IMR-90 (cell line): ENCODE measurements at places on chromosomes 2 and 18. TPM values are rescaled to one million over a fixed set of nuclear protein-coding genes. Genes with fewer than 3 reads are reported as not detected.

Gene TYMS
- 26.7 and 28.3 TPM in 2 replicates for total RNA-seq

Gene MYOM1
- under 0.01 TPM in 2 replicates for total RNA-seq

Gene GAREM1
- total RNA-seq, result 1.9 and 2.3 TPM in 2 replicates

Gene IHH
- total RNA-seq, result not detected in 2 replicates

Gene CHRNG
- total RNA-seq, result not detected in 2 replicates

Gene CD28
- total RNA-seq, result not detected in 2 replicates

Gene GRHL1
- total RNA-seq, result 0.18 and 0.56 TPM in 2 replicates
